ENCODE measurements at places on chromosomes 5 and 9.

- no peak for DNase-seq
Measured at GRCh38 chr9:13979941-13980318, 334.0 kb downstream of the NFIB start.

GRCh38 chr5:92513067-92513466, 1068.0 kb downstream of the NR2F1-AS1 start:
- DNase-seq, result no peak

DNA sequence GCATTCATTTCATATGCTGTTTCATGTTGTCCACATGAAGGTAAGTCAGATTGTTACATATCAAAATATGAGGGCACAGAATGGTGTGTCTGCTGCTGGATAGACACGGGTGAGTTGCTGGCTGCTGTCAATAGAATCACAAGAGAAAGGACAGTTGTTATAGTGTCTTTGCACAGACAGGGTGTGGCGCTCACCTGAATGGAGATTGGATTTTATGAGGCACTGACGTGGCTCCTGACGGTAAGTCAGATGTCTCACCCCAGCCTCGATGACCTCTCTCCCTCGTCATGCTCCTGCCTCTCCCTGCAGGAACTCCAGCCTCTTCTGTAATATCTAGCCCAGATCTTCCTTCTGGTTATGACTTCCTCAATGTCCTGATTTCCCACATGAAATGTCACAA, 75.4 kb upstream of the SELENOP start:
- DNase-seq, result no peak

DNA sequence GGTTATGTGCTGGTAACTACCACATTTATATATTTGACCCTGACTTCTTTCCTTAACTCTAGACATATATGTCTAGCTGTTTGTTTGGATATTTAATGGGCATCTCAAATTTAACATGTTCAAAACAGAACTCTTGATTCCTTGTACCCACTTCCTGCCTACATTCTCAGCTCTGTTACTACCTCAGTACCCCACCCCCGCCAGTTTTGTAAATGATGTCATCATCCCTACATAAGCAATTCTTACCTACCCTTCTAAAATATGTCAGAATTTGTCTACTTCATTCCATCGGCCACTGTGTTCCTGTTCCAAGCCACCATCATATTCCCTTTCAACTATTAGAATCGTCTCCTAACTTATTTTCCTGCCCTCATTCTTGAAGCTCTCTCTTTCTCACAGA, 4.8 kb downstream of the RAD50 start:
- DNase-seq, result no peak

- DNase-seq, result no peak
Measured at GRCh38 chr9:113690055-113690740, 185.9 kb upstream of the ZNF618 start.

GRCh38 chr9:87199278-87199677, 252.0 kb upstream of the GAS1 start:
- no peak for DNase-seq

DNA sequence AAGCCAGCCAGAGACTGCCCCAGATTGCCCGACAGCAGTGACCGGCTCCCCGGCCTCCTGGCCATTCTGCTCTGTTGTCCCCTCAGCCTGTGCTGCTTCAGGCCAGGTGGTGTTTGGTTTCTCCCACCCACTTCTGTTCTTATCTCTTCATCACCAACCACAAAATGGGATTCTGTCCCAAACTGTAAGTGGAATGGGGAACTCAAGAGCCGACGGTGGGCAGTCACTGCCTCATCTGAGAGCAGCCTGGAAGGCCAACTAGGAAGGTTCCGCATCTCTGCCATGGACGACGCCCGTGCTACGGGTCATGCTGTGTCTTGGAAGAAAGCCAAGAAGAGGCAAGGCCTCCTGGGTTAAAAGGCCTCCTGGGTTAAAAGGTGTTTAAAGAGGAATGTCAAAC, 219.0 kb upstream of the PIK3R1 start:
- no peak for DNase-seq

DNA sequence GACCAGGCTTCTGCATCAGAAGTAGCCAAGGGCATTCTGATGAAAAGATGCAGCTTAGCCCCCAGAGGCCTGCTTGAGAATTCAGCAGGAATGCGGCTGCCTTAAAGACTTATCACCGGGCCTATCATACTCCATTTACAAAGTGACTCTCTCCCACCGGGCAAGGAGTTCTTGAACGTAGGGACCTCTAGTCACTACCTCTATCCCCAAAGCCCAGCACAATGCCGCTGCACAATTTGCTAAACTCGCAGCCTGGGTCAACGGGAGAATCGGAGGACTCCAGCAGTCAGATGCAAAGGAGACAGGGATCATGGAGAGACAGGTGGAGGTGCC, 661 bp downstream of the PDCL start:
- DNase-seq, result no peak

GRCh38 chr5:131821221-131821620, 24.4 kb upstream of the FNIP1 start:
- no peak for DNase-seq

GRCh38 chr5:111583758-111584203, 71.4 kb upstream of the STARD4 start:
- DNase-seq, result no peak

- DNase-seq, result no peak
Measured at GRCh38 chr9:87149799-87150198, 202.5 kb upstream of the GAS1 start.

DNA sequence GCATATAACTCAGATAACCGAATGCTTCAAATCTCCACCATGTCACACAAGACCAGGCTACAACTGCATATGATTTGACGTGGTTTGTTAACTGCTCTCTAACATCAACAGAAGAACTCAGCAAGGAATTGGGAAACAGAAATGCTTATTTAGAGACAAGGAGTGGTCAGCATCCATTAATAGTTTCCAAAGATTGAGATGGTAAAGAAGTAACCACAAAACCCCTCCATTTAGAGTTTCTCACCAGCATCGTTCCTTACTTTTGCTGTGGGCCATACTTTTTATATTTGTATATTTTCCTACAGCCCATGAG, 25.2 kb downstream of the DPYSL3 start:
- DNase-seq, result no peak

DNA sequence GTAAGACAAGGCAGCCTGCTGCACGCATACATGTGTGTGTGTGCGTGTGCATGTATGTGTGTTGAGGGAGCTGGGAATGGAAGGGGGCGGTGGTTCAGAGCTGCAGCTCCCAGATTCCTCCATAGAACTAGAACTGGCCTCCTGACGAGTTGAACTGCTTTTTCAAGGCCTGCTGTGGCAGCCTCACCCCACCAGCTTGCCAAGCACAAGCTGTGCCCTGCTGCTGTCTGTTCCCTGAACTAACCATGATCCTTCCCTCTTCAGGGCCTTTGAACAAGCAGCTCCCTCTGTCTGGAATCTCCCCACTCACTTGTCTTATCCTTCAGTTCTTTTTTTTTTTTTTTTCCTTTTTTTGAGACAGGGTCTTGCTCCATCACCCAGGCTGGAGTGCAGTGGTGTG, 22.6 kb downstream of the LRSAM1 start:
- DNase-seq, result no peak

DNA sequence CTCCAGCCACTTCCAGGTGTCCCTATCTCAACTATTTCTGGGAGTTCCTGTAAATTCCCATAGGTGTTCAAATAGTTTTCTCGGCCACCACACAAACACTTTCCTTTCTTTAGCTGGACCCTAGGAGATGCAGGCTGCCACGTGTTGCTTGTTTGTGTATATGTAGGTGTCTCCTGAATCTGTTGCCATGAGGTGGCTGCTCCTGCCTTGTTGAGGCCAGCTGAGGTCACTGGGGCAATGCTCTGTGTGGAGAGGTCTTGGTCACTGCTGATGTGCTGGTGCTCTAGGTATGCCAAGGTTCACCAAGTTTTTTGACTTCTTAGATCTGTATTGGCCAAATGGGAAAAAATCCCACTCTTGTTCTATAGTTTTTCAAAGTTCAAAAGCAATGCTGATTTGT, 132.5 kb upstream of the CHD1 start:
- DNase-seq, result no peak

DNA sequence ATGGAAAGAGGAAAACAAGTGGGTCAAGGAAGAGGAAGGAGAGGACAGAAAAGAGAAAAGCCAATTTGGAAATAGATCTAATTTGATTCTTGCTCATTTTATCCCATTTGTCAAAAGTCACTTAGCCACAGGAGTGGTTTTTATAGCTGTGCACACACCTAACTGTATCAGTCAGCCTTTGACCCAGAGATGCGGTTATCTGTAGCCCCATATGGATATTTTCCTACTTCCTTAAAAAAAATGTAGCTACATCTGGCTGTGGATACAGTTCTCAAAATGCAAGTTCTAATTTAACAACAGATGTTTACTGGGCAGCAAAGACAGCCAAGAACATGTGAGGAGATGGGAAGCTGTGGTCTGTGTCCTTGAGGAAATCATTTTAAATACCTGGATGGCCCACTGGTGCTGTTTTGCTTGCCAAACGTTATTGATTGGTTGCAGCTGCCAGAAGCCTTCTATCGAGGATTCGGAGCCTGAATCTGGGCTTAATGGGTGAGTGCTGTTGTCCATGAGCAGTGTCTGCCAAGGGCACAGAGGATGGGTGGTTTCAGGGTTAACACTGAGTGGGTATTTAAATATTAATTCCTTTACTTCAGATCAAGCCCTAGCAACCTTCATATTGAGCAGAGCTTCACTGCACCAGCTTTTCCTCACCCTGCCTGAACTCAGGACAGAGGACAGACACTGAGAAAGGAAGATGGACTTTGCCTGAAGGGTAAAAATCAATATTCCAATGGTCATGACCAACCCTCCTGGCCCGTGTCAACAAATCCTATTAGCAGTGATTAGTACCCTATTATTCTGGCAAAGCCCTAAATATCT, 92.2 kb downstream of the APBA1 start:
- DNase-seq, result no peak

- DNase-seq, result no peak
Measured at GRCh38 chr5:127561254-127561653, 43.8 kb downstream of the PRRC1 start.

DNA sequence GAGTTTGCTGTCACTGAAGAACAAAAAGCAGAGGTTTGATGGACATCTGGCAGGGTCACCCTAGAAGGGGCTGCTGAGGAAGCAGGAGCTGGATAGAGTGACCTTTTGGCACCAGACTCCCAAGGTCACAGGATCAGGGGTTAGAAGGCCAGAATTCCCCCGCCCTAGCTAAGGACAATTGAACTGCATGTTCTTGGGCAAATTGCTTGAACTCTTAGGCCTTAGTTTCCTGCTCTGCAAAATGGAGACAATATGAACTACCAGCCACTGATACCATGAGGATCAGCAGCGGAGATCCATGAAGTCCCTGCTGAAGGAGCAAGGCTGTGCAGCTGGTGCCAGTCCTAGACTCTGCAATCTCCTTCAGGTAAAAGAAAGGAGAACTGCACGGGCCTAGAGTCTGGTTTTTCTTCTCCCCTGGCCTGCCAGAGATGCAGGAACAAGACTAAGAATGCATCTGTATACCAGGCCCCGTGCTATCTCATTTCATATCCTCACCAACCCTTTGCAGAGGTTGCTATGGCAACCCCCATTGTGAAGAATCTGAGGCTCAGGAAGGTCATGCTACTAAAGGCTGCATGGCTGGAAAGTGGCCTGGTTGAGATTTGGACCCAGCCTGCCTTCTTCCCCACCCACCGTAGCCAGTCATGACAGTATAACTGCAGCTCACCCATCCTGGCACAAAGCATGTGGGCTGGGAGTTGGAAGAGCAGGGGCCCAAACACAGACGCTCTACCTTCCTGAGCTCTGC, 33.7 kb downstream of the CAMK2A start:
- no peak for DNase-seq

GRCh38 chr9:72527801-72528195, 6.4 kb downstream of the TMC1 start:
- DNase-seq, result no peak

- DNase-seq, result no peak
Measured at GRCh38 chr9:116009420-116009819, 144.2 kb upstream of the PAPPA start.

- no peak for DNase-seq
Measured at GRCh38 chr5:73496984-73497457, 1.2 kb upstream of the BTF3 start.

- no peak for DNase-seq
Measured at GRCh38 chr5:95823218-95823737, 752 bp upstream of the GLRX start.

DNA sequence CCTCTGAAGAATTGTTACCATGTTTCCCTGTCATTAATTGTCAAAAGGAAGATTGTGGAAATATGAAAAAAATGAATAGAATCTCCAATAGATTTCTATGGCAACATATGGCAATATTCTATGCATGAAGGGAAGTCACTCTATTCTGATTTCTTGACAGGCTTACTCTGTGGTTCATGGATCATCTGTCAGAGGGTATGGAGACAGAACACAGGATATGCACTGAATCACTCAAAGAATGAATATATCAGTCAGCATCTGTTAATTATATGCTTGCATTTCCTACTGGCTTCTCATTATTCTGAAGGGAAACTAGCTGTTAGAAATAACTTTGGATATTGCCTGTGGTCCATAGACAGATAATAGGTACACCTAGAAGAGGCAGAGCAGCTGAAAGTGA, 918.9 kb downstream of the DTWD2 start:
- DNase-seq, result no peak

DNA sequence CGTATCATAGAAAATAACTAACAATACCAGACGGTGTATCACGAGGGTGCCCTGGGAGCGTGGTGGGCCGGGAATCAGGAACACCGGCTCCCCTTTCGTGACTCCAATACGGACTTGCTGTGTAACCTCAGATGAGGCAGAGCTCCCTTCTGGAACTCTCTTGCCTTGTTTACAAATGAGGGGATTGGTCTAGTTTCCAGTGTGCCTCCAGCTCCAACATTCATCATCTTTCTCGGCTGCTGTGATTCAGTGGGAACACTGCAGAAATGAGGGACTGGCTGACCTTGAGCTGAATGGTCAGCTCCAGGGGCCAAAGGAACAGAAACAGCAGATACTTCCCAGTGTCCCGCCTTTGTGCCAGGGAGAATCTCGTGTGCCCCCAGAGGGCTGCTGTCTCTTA, 22.6 kb upstream of the TGFBI start:
- no peak for DNase-seq
